ENCODE measurements at places on chromosomes 13 and 19. TPM values are rescaled to one million over a fixed set of nuclear protein-coding genes. Genes with fewer than 3 reads are reported as not detected.

DNA sequence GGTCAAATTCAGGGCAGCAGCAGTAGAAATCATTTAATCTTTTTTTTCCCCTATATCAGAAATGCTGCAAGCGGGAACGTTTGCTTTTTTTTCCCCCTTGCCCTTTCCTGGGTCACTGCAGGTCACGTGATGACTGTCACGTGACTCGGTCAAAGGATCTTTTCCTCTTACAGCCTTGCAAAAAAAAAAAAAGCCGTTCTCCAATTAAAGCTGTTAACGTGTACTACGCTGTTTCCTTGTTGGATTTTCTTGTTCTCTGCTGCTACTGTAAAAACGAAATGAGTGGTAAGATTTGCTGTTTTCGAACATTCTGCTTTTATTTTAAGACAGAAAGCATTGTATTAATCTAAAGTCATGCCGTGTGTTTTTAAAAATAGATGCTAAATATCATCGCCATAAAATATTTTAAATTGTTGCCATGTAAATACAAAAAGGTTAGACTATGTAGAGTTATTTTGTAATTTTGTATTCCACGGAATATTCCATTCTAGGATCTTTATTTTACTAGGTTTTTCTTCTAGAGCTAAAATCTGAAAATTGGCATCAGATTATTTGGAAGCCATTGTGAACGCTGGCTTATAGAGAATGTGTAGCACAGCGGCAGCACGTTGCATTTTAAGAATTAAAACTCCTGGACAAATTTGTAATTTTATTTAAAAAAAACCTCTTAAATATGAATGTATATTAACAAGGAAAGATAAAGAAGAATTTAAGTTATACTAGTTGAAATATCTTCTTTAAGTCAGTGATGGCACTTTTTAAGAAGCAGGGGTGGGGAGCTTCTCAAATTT lies 109.8 kb upstream of the MLNR start:
- DNase-seq, result peak; percentile 85

The KCNC3 gene
- total RNA-seq, result 3.8 TPM

DNA sequence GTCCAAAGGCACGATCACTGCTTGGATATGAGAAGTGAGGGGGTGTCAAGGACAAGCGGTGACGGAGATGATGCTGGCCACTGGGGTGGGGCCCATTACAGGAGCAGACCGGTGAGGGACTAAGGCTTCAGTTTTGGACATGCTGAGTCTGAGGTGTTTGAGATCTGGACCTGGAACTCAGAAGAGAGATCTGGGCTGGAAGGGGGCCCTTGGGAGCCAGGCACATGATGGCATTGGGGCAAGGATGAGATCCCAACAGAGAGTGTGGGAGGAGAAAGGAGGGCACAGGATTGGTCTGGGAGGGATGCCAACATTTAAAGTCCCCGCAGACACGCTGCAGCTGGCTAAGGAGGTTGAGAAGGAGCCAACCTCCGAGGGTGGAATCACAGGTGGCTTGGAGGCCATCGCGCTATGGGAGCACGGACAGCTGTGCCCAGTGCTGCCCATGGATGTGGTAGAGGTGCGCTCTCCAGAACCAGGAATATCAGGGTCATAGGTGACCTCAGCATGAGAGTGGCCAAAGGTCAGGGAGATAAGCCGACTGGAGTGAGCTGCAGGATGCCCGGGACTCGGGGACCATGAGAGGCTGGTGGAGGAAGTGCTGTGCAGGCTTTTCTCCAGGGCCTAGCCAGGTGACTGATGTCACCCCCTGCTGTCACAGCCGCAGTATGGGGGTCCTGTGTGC lies 21.8 kb downstream of the DHRS12 start:
- no peak for DNase-seq

The ZNF610 gene
- total RNA-seq, result 2.8 TPM

Measured in cardiac septum (tissue), 1 donor.